NCI-H460 (cell line): ENCODE measurements at places on chromosomes 1 and 21. TPM values are rescaled to one million over a fixed set of nuclear protein-coding genes. Genes with fewer than 3 reads are reported as not detected.

- no peak for DNase-seq
These were observed 185.7 kb downstream of the IGSF21 start for GRCh38 chr1:18293291-18293690.

GRCh38 chr1:65166572-65167305 is 18.7 kb downstream of the AK4 start:
- DNase-seq: no peak

- DNase-seq: no peak
These were observed 27.9 kb downstream of the CHD5 start for GRCh38 chr1:6152181-6152580.

Gene TOMM40L
- total RNA-seq: 8.3 and 9.1 TPM in 2 replicates

DNA sequence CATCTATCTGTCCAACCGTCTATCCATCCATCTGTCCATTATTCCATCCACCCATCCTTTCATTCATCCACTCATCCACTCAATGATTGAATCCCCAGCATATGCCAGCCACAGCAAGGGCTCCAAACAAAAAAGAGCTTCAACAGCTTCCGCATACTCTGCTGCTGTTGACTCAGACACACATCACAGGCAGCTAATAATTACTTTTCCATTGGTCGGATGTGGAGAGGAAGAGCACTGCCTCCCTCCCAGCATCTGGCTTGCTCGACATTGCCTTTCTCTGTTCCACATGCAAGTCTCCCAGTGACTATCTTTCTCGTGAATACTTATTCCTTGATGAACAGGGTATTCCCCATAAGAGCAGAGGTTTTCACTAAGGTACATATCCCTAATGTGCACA is 176.5 kb downstream of the HIVEP3 start:
- no peak for DNase-seq

DNA sequence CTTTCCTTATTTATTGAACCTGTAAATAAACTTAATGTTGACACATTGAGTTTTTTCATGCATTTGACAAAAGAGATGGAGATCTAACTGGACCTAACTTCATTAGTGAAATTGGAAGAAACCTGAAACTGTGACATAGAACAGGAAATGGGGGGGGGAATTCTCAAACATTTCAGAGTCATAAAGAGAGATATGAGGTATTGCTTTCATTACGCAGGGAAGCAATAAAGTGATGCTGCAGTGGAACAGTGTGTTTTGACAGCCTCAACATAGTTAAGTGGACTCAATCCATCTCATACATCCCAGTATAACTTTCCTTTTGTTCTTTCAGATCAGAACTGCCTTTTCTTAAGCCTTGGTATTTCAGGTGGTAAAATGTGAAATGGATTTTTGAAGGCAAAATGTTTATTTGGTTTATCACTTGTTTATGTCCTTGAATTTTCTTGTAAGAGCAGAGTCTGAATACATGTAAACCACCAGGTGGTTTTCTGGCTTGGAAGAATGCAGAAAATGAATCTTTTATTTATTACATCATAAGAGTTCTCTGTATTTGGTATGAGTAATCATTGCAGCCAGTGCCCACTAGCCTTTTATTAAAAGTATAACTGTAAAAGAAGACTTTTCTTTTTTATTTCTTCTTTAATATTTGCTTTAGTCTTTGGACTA is 132.5 kb downstream of the ZNF326 start:
- no peak for DNase-seq

- no peak for DNase-seq
These were observed 121.1 kb upstream of the RUNX1 start for GRCh38 chr21:35170244-35170643.

Gene EPHA10
- total RNA-seq: 0.05 and 0.43 TPM in 2 replicates

DNA sequence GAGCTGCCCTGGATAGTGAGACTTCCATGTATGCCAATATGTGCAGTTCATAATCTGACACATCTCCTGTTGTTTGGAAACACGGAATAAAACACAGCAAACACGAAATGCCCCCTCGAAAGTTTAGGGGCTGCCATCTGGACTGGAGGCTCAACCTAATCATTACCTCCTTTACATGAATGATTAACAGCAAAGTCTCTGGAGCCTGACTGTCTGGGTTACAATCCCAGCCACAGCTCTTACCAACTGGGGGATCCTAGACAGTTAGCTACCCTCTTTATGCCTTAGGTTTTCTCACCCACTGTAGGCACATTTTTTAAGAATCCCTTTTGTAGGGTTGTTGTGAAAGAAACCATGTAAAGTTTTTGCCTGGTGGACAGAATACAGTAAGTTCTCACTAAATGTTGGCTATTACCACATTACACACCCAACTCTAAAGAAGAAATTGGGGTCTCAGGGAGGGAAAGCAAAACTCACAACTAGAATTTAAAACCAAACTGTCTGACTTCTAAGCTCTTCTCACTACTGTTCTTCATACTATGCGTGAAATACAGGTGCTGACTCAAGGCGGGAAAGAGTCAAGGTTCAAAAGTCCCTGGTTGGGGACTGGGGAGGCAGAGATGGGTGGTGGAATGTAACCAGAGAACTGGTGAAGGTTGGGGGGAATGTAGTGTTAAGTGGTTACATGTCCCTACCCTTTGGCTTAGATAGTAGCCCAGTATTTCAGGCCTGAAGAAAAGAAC is 24.2 kb downstream of the CYP4A22 start:
- no peak for DNase-seq

DNA sequence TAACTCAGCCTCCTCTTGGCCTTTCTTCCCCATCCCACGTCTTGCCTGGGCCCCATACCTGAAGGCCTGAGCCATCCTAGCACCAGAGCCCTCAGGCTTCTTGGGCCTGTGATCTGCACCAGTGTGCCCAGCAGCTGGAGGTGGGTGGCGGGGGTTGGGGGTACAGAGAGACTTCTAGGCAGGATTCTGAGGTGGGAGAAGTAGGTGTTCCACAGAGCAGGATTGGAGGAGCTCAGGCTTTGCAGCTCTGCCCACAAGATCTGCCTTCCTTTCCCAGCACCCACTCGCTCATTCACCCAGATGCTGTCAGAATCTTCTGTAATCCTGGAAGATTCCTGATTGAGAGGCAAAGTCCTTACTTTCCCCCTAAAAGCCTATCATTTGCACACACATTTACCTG is 10.0 kb upstream of the GJB5 start:
- no peak for DNase-seq

DNA sequence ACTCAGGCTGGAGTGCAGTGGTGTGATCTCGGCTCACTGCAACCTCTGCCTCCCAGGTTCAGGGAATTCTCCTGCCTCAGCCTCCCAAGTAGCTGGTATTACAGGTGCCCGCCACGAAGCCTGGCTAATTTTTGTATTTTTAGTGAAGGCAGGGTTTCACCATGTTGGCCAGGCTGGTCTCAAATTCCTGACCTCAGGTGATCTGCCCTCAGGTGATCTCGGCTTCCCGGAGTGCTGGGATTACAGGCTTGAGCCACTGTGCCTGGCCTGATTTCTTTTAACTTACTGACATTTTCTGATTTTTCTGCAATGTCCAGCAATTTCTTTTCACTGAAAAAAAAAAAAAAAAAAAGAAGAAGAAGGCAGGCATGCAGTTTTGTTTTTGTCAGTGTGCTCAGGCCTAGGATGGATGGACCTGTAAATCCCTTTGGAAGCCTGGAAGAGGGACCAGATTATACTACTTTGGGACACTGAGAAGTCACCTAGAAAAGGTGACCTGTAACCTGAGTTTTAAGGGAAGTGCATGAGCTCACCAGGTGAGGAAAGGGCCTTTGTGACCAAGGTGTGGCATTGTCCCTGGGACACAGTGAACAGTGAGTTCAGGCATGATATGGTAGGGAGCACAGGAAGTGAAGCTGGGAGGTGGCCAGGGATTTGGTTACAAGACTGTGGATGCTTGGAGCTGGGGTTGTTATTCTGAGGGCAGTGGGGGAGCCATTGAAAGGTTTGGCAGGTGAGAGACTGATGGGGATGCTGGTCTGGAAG is 2.7 kb upstream of the TMEM61 start:
- DNase-seq: no peak

Gene RGL1
- 1.5 and 1.7 TPM in 2 replicates for total RNA-seq

GRCh38 chr21:44764319-44765230 is 37.0 kb downstream of the UBE2G2 start:
- DNase-seq: no peak

DNA sequence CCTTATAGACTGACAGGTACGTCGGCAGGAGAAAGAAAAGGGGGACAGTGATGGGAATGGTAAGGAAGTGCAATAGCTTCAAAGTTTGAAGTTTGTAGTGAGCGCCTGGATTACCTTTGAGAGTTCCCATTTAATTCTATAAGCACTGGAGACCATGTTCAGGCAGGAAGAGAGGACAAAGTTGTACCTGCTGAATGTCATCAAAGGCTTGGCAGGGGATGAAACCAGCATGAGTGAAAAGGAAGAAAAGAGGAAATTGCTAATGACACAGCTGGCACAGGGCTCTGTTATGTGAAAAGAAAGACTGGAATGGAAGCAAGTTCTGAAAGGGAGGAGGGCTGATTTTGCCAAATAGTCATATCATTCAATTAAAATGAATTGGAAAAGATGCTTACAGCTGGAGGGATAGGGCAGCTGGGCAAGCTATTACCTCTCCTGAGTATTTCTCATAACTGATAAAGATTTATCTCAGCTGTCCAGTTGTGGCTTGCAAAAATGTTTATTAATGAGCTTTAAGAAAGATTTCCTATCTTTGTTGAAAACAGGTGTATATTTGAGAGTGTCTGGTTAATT is 109.2 kb downstream of the HMCN1 start:
- no peak for DNase-seq

DNA sequence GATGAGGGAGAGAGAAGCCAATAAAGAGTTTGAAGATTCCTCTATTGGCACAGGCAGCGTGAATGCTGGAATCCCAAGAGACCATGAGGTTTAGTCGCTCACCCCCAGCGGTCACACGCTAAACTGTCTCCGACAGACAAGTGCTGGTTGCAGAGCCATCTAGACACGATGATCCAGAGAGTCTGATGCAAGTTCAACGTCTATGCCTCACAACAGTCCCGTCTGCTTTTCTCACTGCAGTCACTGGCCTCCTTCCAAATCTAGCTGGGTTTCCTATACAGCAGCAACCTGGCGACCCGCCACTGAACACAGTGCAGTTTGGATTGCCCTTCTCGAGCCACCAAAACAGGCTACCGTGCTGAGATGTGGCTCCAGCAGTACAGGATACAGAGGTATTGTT is 98.6 kb upstream of the KRTAP19-8 start:
- no peak for DNase-seq

GRCh38 chr1:54285815-54286345 is 85.9 kb downstream of the MRPL37 start:
- no peak for DNase-seq

GRCh38 chr1:26978901-26979300 is 14.6 kb upstream of the TRNP1 start:
- DNase-seq: no peak

Gene SMCP
- not detected in 2 replicates for total RNA-seq

Gene CD58
- 32.3 and 37.3 TPM in 2 replicates for total RNA-seq

DNA sequence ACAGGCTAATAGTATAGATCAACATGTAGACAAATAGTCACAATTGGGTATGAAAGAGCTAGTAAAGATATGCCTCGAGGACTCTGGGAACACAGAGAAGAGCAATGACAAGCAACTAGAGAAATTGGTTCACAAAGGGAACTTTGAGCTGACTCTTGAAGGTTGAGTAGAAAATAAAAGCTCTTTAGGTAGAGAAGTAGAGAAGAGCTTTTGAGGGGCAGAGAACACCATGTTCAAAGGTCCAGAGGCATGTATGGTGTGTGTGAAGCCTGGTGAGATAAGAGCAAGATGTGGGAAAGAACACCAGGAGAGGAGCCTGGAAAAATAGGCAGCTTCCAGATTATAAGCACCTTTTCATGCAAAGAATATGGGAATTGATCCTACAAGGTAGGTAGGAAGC is 109.7 kb upstream of the MAGI3 start:
- DNase-seq: no peak

GRCh38 chr21:42146273-42146805 is 72.6 kb upstream of the ABCG1 start:
- DNase-seq: no peak

GRCh38 chr1:224564454-224565084 is 51.5 kb upstream of the CNIH3 start:
- no peak for DNase-seq

Gene KCNQ4
- 0.74 and 0.84 TPM in 2 replicates for total RNA-seq

DNA sequence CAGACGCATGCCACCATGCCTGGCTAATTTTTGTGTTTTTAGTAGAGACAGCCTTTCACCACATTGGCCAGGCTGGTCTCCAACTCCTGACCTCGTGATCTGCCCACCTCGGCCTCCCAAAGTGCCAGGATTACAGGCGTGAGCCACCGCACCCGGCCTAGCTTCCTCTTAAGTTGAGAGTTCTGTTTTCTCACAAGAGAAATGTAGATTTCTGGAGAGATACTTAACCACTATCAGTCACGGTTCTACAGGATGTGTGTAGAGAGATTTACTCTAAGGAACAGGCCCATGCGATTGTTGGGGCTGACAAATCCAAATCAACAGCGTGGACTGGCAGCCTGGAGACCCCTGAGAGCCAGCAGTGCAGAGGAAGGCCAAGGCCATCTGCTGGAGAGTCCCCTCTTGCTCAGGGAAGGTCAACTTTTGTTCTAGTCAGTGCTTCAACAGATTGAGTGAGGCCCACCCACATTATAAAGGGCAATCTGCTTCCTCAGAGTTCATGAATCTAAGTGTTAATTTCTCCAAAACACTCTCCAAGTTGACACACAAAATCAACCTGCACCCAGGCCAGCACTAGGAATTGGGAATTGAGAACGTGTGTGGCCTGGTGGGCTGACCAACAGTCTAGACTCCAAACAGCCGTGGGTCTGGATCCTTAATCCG is 38.7 kb downstream of the CHAF1B start:
- no peak for DNase-seq

GRCh38 chr1:27940297-27940696 is 5.5 kb downstream of the SMPDL3B start:
- no peak for DNase-seq

Gene MFSD2A
- total RNA-seq: 2.8 and 3.0 TPM in 2 replicates

DNA sequence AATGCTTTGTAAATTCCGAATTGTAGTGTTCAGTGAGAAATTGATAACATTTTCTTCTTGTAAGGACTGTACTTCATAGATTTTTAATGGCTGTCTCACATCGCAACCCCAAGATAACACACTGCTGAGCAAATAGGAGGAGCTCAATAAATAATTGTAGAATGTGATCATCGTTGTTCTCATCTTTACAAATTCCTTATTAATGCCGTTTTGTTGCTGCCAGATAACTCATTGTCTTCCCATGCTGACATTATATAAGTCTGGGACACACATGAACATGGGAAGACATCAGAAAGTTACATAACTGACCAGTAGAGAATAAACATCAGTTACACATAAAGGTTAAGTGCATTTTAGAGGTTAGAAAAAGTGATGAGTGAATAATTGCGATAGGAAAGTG is 46.4 kb upstream of the TSPAN2 start:
- no peak for DNase-seq

DNA sequence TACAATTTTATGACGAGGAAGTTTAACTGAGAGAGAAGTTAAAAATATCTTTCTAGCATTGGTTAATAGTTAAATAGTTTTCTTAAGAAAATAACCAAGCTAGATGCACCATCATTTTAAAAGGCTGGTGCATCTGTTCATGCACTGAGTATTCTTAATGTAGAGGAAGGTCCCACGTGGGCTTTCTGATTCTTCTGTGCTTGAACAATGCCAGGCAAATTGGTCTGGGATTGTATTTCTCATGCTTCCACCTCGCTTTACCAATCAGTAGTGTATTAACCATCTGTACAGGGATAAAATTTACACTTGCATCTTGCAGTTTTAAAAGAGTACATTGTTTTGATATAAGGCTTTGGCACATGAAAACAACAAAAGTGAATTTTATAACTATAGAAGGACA is 47.4 kb upstream of the MTF2 start:
- DNase-seq: no peak

Gene C1orf210
- 0.12 TPM in 1 of 2 replicates, not detected in the other for total RNA-seq
